Camera-type eye (tissue), 1 donor: ENCODE measurements at places on chromosomes 2 and 18. TPM values are rescaled to one million over a fixed set of nuclear protein-coding genes. Genes with fewer than 3 reads are reported as not detected.

Gene PLEKHH2
- total RNA-seq = 36.6 TPM

Gene CYP27A1
- total RNA-seq = 30.0 TPM

Gene RNF103
- total RNA-seq = 45.1 TPM

Gene NR4A2
- 6.5 TPM for total RNA-seq

Gene LONRF2
- 20.6 TPM for total RNA-seq
